Foreskin keratinocyte (primary cell): ENCODE measurements at places on chromosomes 6 and 20. TPM values are rescaled to one million over a fixed set of nuclear protein-coding genes. Genes with fewer than 3 reads are reported as not detected.

DNA sequence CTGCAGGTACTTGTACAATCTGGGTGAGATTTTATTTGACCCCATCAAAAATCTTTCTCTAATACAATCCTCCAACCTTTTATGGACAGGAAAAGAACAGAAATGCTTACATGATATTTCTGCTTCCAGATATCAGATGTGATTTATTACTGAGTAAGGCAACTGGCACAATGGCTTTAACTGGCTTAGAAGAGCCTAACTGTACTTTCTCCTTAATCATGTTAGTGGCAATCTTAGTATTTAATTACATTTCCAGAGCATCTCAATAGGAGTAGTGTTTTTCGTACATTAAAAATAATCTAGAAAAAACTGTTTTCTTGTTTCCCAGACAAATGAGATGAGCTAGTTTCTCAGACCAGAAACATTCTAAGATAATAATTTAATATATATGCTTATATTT, 251.6 kb downstream of the KCNQ5 start:
- no peak for DNase-seq

GRCh38 chr20:21862956-21863355, 157.5 kb downstream of the PAX1 start:
- no peak for DNase-seq

GRCh38 chr6:130843575-130844320, 16.5 kb downstream of the SMLR1 start:
- DNase-seq, result no peak

DNA sequence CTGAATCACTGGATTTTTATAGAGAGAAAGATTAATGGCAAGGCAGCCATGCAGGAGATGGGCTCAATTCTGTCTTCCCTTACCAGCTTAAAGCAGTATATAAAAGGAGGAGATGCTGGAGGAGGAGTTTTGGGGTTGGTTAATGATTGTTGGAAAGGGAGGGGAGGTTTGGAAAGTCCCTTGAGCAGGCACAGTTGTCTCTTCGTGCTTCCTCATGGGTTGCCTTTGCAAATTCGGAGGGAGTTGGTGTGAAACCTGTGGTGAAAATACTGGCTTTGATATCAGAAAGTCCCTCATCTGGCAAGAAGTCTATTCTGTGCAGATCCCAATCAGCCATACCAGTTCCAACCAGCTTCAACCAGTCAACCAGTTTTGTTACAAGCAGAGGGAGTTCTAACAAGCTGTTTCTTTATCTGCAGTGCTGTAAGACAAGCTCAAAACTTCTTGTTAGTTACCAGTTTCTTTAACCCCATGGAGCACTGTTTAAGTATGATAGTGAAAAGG, 107.0 kb downstream of the HIVEP1 start:
- DNase-seq, result no peak

DNA sequence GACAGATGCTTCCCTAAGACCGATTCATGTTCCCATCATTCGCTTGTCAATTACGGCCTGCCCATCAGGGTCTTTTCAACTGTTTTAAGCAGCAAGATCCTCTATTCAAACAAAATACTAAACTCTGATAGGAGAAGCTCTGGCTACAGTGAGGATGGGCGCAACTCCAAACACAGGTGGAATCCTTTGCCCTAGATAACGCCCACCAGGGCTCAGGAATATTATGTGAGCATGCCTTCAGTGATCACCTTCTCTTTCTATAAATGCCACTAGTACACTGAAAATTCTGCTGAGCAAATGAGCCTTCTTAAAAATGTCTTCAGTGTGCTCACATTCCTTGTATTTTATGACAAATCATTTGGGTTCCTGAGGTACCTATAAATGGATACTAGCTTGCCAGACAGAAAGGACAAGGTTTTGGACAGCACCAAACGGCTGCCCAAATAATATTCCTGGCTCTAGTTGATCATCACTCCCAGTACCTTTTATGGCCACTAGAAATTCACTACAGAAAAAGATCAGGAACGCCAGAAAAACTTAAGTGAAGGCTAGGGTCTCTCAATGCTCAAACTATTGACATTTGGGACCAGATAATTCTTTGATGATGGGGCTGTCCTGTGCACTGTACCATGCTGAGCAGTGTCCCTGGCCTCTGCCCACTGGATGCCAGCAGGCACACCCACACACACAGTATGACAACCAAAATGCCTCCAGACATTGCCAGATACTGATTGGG, 13.1 kb downstream of the ZNF217 start:
- DNase-seq, result no peak

The SGK2 gene
- 0.03 TPM in 1 of 2 replicates, not detected in the other for polyA plus RNA-seq

The C2 gene
- 0.07 and 0.09 TPM in 2 replicates for polyA plus RNA-seq

The NHLRC1 gene
- 1.5 and 1.6 TPM in 2 replicates for polyA plus RNA-seq

The MUC21 gene
- polyA plus RNA-seq, result not detected in 2 replicates

GRCh38 chr20:45704969-45705637, at the start of gene WFDC10B:
Gene WFDC10B, minus strand, starts transcription at chr20:45705019. Its CDS starts 19,027 bp downstream, at chr20:45685992.
- DNase-seq, result peak; percentile 46

- peak; percentile 100 for DNase-seq
Observed at GRCh38 chr6:15132854-15133670, 112.8 kb upstream of the JARID2 start.

DNA sequence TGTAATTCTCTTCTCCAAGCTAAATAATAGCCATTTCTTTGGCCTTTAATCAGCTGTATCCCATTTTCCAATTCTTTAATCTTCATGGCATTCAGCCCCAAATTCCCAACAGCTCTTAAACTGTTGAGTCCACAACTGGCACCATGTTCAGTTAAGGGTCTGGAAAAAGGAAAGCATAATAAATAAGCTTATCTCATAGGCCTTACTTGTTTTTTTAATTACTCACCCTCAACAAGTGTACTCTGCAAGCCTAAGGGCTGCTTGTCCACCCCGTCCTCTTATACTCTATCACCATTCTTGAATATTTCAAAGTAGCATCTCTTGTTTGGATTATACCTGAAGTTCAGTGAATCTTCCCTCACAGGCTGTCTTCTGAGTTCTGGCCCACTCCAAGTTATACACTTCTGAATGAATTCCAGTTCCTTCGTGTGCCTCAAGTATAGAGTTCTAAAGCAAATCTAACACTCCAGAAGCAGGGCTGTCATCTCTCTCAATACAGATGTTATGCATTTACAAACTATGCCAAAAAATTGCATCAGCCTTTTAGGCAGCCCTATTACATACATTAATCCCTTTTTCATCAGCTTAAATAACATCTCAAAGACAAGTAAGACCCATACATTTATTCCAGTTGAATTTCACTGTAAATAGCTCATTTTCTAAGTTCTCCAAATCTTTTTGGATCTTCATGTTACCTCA, 98.7 kb downstream of the COL21A1 start:
- no peak for DNase-seq

GRCh38 chr20:60049601-60050000, 91.4 kb downstream of the CDH26 start:
- peak; percentile 68 for DNase-seq

- DNase-seq, result no peak
Observed at GRCh38 chr6:33211666-33212422, 3.5 kb downstream of the RING1 start.

GRCh38 chr20:4119854-4120209, 104.5 kb upstream of the RNF24 start:
- no peak for DNase-seq

GRCh38 chr20:48606841-48607543, 220.8 kb downstream of the PREX1 start:
- DNase-seq, result no peak

- peak; percentile 46 for DNase-seq
Observed at GRCh38 chr6:14638906-14639761, 521.6 kb downstream of the CD83 start.

The NOP56 gene
- 226 and 309 TPM in 2 replicates for polyA plus RNA-seq

The OVOL2 gene
- 7.0 and 9.3 TPM in 2 replicates for polyA plus RNA-seq

DNA sequence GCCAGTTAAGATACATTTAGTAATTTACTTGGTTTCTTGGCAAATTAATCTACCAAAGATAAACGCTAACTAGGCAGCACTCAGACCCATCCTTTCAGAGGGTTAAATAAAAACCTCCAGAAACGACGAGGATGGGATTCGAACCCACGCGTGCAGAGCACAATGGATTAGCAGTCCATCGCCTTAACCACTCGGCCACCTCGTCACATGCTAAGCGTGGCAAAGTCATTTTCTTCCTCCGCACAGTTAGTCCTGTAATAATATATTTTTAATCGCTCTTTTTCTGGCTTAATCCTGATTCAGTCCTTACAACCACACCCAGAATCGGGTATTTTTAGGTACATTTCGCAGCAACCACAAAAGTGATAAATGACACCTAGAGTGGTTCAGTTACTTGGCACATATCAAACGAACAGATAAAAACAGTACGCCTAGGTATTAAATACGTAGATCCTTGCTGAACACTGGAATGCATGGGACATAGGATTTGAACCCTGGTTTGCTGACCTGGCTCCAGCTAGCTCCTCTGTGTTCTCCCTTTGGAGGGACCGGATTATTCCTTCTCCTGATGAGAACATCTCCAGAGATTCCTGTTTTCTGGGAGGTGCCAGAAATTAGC, 71.6 kb downstream of the GPX5 start:
- DNase-seq, result peak; percentile 71

DNA sequence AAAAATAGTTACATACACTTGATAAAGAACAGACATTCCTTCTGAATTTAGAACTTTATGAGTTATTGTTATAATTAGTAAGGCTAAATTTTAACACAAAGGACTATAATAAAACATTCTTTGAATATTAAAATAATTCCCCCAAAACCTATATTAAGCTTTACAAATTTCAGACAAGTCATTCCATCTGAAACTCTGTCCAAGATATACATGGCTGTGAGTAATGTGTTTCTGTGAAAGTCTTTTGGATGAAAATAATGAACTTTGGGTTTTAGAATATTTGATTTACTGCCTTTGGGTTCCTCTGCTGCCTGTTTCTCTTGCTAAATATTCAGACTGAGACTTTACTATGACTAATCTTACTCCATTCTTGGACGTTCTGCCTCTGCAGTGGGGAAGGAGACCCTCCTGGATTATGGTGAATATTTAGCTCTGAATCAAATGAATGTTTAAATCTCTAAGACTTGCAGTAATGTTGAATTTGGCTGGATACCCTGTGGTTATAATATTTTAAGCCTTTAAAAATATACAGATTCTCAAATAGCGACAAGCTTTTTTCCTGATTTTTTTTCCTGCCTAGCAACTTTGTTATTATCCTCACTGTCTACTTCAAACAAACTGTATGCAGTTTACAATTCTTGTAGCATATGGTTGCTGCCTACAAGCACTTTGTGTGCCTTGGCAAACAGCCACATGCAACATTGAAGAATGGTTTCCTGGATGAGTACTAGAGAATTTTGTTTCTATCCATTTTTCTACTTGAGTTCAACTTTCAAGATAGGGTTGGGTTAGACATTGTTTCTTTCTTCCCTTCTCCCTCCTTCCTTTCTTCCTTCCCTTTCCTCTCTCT, 51.4 kb downstream of the TXLNB start:
- DNase-seq, result no peak

- peak; percentile 39 for DNase-seq
Observed at GRCh38 chr6:28258877-28259777, at the start of gene NKAPL. Gene NKAPL, plus strand, starts transcription at chr6:28259297. Its CDS starts 75 bp downstream, at chr6:28259372.

DNA sequence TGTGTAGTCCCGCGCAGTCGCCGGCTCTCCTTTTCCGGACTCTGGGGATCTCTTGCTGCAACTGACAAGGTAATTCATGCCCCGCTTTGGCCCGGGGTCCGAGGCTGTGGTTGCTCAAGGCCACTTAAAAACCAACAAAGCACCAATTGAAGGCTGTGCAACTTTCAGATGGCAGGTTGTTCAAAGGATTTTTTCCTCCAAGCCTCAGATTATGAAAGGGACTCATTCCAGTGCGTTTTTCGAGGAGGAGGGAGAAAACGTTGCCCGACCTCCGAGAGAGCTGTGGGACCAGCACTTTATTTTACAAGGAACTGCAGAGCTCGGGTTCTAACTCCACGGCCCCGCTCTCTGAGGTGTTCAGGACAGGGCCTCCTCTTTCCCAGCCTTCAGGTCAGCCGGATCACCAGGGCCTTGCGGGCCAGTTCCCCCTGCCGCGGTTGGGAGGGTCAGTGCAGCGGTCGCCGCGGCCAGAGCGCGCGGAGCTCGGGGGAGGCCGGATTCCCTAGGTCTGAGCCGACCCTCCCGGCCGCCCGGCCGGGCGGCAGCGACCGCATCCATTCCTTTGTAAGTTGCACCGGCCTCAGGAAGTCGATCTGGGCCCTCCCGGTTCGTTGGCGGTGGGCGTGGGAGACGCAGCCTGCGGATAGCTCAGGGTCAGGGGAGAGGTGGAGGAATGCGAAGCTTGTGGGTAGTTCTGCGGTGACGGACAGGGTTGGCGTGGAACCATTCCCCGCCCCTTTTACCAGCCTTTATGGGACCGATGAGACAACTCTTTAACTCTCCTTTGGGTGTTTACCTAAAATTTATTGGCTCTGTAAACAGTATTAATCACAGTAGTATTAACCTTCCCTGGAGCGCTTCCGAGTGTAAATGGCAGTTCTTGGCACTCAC, 1.6 kb downstream of the UTRN start:
- peak; percentile 31 for DNase-seq

DNA sequence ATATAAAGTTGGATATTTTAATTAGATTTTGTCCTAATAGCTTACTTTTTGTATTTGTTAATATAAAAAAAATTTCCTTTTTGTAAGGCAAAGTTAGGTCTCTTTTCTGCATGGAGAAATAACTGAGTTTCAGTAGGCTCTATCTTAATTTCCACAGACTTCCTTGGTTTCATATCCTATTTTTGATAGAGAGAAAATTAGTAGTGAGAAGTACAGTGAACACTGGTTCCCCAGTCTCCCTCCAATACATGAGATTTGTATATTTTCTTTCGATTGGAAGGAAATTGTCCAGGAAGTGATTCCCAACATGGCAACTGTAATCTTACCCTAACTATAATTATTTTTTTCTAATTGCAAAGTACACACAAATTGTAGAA, 26.4 kb downstream of the TRIM27 start:
- no peak for DNase-seq

GRCh38 chr6:28769626-28770402, 154.0 kb downstream of the TRIM27 start:
- peak; percentile 65 for DNase-seq

GRCh38 chr20:17504898-17505635, 26.1 kb downstream of the BFSP1 start:
- DNase-seq, result peak; percentile 40

GRCh38 chr6:154928325-154928922, 66.7 kb upstream of the TIAM2 start:
- DNase-seq, result peak; percentile 35

GRCh38 chr6:37725957-37726356, 28.3 kb upstream of the MDGA1 start:
- DNase-seq, result peak; percentile 61

- peak; percentile 67 for DNase-seq
Observed at GRCh38 chr6:6875818-6876470, 231.8 kb upstream of the RREB1 start.

The CST5 gene
- not detected in 2 replicates for polyA plus RNA-seq

GRCh38 chr6:150142670-150143515, at the start of gene PPP1R14C:
Gene PPP1R14C, plus strand, starts transcription at chr6:150143044. Its CDS starts 149 bp downstream, at chr6:150143193.
- peak; percentile 55 for DNase-seq

GRCh38 chr6:32492351-32492750, 37.7 kb downstream of the HLA-DRB5 start:
- no peak for DNase-seq
